ENCODE measurements at places on chromosomes 4 and X.

GRCh38 chrX:39445336-39445735 lies 644.1 kb downstream of the MID1IP1 start:
- no peak for DNase-seq

DNA sequence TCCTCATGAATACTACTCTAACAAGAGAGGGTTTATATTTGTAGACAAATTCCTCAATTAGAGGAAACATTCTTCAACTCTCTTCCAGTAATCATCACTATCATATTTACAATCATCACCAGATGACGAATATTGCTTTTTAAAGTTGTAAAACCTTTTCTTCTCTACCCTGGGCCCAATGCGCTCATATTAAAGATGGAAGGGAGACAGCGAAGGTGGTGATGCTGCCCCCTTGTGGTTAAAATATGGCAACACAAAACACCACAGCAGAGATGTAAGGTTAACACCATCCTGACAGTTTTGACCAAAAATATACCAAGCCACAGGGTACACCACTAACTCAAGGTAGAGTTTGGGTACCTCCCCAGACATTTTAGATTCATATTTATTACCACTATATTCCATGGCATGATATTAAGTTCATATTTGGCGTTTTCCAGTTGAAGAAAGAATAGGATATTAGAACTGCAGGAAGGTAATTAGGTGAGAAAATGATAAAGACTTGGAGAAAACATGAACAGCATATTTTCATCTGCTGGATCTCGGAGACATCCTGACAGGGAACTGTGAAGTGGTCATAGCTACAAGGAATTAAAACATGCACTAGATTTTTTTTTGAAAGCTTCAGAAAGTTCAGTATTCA lies 72.8 kb downstream of the SLC9A7 start:
- peak; percentile 26 for DNase-seq

DNA sequence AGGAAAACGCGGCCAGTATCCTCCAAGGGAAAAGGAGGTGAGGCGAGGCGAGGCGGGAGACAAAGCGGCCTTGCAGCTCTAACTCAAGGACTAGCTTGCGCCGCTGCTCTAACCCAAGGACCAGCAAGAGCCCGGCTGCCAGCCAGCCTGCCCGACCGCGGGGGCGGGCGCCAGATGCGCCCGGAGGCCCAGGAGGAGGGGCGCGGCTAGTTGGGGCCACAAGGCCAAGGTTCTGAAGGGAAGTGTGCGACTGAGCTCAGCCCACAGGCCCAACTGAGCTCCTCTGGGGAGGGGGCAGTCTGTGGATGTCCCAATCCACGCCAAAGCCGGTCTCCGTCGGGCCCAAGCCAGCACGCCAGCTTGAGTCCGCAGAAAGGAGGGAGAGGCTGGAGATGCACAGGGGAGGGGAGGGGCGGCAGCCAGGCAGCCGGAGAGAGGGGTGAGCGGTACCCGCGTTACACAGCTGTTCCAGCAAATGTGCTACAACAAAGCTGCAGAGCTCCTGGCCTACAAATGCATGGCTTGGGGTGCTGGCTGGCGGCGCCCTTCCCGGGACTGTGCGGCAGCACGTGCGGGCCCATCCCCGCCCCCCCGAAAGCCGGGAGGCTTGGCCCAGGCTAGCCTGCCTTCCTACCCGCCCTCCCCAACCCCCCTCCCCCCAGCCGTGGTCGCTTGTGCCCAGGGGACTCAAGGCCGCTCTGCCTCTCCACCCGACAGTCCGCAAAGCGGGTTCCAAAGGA lies 637 bp downstream of the AMER1 start:
- DNase-seq = peak; percentile 26

DNA sequence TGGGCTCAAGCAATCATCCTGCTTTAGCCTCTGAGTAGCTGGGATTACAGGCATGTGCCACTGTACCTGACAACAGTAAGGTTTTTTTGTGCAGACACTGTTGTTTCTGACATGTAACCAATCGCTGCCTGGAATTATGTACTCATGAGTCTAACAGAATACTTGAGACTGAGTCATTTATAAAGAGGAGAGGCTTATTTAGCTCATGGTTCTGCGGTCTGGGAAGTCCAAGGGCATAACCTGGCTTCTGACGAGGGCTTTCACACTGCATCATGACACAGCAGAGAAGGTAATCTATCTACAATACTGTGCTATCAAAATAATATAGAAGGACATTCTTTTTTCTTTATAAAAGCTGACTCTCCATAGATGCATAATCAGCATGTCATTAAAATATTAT lies 115.5 kb upstream of the STOX2 start:
- no peak for DNase-seq

- DNase-seq = no peak
Observed at GRCh38 chr4:135191596-135191995, 990.0 kb upstream of the PABPC4L start.

GRCh38 chrX:133437356-133437755 lies 22.1 kb upstream of the GPC4 start:
- no peak for DNase-seq

GRCh38 chr4:2074588-2074987 lies 15.5 kb downstream of the NAT8L start:
- no peak for DNase-seq

- no peak for DNase-seq
Observed at GRCh38 chr4:54902271-54902670, 223.1 kb downstream of the KDR start.

GRCh38 chrX:17606231-17606630 lies 131.1 kb upstream of the SCML1 start:
- DNase-seq = no peak

- DNase-seq = no peak
Observed at GRCh38 chr4:71944956-71945355, 86.8 kb upstream of the NPFFR2 start.

DNA sequence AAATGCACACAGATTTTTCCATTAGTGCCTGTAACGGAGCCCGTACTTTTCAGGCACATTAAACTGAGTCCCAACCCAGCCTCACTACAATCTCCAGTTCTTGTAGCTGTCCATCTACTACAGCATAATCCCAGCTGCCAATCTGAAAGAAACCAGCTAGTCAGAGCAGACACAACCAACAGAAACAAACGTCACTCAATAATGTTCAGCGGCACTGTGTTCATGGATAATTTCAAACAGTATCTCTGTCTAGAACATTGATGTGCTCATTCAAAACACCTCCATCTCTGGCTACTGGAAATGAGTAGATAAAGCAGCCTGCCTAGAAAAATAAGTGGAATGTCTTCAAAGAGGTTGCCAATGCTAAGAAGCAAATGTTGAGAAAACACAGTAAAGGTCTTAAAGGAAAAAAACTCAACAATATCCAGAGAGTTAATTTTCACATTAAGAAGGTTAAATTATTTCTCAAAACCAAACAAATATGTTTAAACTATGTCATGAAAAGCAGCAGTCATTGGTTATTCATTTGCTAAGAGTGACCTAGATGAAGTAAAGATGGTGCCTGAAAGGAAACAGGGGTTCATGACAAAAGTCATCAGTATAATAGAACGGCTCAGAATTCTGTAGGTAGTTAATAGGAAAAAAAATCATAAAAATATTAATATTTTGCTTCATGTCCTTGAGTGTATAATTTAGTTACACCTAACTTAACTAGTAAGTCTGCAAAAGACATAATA lies 245.1 kb upstream of the MAB21L2 start:
- DNase-seq = no peak

GRCh38 chr4:60617731-60618130 lies 582.4 kb upstream of the ADGRL3 start:
- no peak for DNase-seq

GRCh38 chrX:69457756-69458155 lies 46.4 kb upstream of the NALF2 start:
- no peak for DNase-seq

DNA sequence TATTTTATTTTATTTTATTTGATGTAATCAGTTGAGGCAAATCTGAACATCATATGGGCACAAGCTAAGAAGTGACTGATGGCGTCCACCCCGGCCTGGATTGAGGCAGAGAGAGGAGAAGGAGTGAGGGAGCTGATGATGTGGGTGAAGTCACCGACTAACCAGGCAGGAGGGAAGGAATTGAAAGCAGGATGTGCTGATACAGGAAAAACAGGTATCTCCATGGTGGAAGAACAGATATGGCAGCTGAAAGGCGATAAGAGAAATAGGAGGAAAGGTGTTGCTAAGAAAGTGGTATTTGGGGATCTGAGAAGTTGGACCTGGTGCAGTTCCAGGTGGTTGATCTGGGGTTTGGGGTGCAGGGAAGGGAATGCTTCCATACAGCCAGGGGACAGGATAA lies 37.6 kb upstream of the GYPB start:
- DNase-seq = no peak

- no peak for DNase-seq
Observed at GRCh38 chr4:97582890-97583289, 560.4 kb downstream of the STPG2 start.

- no peak for DNase-seq
Observed at GRCh38 chr4:170271723-170272122, 182.0 kb upstream of the AADAT start.
